ENCODE measurements at places on chromosomes 13 and 19.

DNA sequence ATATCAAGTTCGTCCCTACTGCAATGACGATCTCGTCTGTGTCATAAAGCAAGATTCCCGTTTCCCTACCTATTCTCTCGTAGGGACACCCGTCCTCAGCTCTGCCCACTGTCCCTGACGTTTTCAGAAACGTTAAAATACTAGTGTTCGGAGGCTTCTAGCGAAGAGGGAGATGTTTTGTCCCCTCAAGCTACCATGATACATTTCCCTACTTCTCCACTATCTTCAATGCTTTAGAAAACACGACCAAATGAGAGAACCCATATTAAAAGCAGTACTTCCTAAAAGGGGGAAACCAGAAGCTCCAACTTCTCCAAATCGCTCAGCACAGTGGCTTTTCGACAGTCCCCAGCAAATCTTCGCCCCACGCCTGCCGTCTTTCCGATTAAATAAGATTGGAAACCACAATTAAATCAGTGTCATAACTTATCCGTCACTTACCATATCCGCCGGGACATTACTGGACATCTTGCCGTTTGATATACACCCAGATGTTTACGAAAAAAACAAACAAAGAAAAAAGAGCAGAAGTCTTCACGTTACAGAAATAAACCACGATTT lies 1.3 kb downstream of the UBL3 start:
- DNase-seq = no peak

- DNase-seq = no peak
These were observed 961.8 kb upstream of the SPRY2 start for GRCh38 chr13:81302677-81303076.

DNA sequence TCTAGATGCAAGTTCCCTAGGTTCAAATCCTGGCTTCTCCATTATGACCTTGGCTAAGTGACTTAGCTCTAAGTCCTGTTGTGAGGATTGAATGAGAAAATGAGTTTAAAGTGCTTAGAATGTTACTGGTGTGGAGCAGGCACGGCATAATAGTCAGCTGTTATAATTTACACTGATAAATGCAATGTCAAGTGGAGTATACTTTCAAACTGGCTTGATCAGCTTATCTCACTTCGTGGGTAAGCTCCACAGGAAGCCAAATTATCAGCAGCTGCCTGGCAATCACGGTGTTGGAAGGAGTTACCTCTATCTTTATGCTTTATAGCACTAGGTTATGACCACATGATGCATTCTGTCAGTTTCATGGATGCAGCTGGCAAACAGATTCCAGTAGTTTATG lies 272.8 kb downstream of the OLFM4 start:
- DNase-seq = no peak

DNA sequence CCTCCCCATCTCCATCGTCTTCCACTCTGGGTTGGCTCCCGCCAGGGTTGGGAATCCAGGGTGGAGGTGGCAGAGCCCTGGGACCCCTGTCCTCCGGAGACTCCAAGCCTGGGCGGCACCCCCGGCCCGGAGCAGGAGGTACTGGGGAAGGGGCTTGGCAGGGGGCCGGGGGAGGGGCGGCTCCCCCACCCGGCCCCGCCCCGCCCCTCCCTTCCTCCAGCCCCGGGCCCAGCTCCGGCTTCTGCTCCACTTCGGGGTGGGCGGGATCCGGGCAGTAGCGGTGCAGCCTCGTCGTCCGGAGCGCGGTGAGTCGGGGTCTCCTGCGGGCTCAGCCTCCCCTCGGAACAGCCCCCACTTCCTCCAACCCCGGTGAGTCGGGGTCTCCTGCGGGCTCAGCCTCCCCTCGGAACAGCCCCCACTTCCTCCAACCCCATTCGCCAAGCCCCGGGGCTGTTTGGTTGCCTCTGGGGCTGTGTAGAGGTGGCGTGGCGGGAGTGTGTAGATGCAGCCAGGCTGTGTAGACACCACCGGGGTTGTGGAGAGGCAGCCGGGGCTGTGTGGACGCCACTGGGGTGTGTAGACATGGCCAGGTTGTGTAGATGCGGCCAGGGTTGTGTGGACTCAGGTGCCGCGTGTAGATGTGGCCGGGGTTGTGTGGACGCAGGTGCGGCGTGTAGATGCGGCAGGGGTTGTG lies at the start of gene TMPRSS9:
TSS of gene TMPRSS9 (plus strand) at position 274 of the 694 bp plus-strand sequence. CDS start 29,521 bp downstream, outside the sequence.
- DNase-seq = no peak

GRCh38 chr19:13238891-13239534 lies 88.8 kb downstream of the IER2 start:
- no peak for DNase-seq

DNA sequence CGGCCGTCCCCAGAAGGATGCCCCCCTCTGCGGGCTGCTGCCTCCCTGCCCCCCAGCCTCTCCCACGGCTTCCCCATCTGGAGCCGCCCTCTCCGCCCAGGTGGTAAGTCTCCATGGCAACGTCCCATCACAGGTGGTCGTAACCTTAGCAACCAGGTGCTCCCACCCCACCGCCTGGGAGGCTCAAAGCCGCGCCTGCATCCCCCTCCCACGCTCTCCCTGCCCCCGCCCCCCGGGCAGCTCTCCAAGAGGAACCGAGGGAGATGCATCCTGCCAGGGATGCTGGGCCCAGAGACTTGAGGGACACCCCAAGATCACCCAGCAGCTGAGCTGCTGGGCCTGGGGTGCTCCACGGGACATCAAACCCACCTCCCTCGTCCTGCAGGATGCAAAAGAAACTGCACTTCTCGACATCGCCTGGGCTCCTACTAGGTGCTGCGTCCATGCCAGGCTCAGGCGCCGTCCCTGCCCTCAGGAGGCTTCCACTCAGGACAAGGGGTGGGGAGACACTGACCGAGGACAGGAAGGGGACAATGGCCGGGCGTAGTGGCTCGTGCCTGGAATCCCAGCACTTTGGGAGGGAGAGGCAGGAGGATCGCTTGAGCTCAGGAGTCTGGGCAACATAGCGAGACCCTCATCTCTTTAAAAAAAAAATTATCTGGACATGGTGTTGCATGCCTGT lies 5.0 kb upstream of the LINGO3 start:
- DNase-seq = no peak

DNA sequence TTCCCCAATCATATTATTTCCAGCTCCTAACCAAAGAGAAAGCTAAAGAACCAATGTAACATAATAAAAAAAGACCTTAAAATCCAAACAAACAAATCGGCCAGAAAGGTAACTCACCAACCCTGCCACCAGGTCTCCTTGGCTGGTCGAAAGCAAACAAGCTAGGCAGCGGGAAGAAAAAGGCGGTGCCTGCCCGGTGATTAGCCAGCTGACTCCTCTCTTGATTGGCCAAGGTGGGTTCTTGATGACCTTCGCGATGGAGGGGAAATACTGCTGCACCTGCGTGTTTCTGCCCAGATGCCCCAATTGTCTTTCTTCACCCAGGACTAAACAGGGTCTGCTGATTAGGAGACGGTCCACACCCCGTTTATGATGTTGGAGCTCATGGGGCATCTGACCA lies at the start of gene NLRP11:
TSS of gene NLRP11 (minus strand) at position 154 of the 400 bp plus-strand sequence. CDS start 13,825 bp downstream, outside the sequence.
- DNase-seq = no peak

GRCh38 chr13:99153219-99153618 lies 47.4 kb upstream of the UBAC2 start:
- DNase-seq = no peak

GRCh38 chr13:75357576-75358289 lies 124.2 kb downstream of the TBC1D4 start:
- no peak for DNase-seq

DNA sequence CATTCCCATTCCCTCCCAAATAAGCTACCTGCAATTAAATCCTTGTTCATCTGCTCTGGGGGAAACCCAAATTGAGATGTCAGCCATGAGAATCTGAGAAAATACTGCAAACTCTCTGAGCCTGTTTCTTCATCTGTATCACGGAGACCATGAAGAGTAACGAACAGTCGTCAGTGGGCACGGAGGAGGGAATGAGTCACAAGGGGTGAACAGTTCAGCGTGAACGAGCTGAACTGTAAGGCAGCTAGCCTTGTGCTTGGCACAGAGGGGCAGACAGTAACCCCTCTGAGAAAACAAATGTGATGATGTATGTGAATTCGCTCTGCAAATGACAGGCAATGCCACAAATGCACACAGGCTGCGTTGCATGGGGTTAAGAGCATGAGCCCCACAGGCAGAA lies 288.7 kb downstream of the FOXO1 start:
- DNase-seq = no peak

- DNase-seq = no peak
These were observed 594 bp downstream of the ZNF146 start for GRCh38 chr19:36215276-36216123.

DNA sequence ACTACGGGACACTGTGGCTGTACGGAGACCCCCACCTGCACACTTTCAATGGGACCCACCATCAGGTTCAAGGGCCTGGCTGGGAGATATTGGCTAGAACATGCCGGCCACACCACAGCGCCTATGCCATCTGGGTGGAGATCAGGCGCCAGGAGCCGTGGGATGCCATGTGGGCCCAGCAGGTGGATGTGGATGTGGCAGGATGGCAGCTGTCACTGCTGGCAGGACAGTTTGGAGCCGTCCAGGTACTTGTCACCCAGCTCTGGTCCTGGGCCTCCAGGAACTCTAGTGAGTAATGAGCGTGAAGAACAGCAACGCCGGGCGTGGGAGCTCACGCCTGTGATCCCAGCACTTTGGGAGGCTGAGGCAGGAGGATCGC lies 15.7 kb upstream of the FXYD3 start:
- DNase-seq = no peak

DNA sequence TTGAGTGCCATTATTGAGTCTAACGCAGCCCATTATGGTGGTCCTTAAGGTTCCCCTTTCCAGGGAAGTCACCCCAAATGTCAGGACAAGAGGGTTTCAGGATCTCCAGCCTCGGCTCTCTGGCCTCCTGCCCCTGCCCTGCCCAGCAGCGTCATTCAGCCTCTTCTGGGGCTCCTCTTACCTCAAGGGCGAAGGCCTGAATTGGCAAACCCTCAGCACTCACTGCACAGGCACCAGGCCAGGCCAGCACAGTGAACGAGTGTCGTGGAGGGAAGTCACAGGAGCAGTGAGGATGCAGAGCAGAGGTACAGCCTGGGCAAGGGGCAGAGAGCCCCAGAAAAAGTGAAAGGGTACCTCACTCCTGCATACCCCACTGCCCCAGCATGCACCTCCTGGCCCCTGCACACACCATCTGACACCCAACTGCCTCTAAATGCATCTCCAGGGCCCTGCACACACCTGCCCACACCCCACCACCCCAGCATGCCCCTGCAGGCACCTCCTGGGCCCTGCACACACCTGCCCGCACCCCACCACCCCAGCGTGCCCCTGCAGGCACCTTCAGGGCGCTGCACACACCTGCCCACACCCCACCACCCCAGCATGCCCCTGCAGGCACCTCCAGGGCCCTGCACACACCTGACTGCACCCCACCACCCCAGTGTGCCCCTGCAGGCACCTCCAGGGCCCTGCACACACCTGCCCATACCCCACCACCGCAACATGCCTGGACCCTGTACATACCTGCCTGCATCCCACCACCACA lies 19.8 kb downstream of the SLC25A42 start:
- DNase-seq = no peak

DNA sequence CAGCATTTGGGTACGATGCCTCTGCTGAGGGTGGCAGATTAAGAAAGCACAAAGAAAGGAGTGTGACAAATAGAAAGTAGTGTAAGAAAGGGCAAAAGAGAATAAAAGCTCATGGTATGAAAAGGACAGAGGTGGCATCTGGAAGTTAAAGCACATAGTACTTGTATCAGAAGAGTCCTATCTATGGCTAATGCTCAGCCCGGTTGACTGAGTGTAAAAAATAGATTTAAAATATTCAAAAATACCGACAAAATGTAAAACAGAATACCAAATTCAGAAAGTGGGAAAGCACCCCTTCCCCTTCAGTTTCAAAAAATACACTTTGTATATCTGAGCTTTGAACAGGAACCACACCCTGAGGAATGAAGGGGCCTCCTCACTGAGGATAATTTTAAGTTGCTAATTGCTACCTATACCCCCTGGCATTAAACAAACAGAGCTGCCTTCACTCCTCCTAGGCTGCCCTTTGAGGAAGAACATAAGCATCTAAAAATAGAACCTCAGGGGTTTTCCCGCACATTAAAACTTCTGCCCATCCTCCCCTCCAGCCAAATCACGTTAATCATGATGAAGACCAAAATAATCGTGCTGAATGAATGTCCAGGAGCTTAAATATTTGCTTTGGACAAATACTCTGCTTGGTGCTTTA lies 43.3 kb downstream of the DLEU7 start:
- DNase-seq = no peak

- DNase-seq = no peak
These were observed 33.1 kb downstream of the HPN start for GRCh38 chr19:35074426-35075201.

GRCh38 chr13:99967498-99967868 lies 4.1 kb downstream of the ZIC5 start:
- DNase-seq = no peak

DNA sequence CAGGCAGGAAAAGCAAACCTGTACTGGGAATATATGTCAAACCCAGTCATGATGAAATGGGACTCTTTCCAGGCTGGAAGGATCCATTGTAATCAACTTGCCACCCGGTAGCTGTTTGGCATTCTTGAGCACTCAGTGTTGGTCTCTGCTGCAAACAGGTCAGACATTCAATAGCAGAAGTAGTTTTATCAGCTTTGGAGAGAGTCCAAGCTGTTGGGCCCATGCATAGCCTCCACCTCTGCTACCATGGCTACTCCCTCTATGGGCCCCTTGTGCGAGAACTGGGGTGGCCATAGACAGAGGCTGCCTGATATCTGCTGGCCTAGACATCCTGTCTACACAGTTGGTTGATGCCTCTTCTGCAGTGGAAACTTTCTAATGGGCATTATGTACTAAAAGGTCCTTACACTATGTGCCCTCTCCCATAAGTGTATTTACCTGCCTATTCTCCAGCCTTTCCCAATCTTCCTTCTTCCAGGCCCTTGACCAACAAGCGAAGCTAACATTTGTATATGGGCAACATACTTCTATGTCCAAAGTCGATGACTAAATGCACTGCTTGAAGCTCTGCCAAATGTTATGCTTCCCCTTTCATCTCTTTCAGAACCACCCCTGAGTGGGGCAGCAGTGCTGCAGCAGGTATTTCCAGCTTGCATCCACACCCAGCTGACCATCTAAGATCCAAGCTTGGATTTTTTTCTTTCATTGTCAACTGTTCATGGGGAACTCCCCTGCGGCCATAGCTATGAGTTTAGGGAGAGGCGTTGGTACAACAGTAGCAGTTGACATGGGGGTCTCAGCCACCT lies 5.3 kb upstream of the RNF6 start:
- no peak for DNase-seq

GRCh38 chr13:49319551-49319950 lies 71.8 kb downstream of the CDADC1 start:
- DNase-seq = no peak

DNA sequence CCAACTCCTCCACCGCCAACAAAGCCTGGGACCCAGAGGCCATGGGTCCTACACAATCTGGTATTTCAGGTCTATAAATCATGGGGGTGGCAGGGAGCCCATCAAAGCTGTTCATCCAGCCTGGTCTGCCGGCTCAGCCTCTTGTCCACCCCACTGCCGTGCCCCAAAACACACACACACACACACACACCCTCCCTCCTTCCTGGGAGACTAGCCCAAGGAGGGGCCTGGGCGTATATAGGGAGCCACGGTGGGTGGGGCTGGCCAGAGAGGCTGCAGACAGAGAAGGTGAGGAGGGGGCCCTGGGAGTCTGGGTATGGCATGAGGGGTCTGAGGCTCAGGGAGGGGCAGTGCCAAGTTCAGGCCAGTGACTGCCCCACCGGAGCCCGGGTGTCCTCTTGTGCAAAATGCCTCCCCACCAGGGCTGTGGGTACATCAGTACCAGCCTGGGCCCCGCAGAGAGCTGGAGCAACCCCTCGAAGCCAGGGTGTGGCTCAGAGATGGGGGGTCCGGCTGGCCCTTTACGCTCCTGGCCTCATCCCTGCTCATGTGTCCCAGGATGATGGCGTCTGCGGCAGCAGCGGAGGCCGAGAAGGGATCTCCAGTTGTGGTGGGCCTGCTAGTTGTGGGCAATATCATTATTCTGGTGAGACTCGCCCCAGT lies at the start of gene UPK1A:
TSS of gene UPK1A (plus strand) at position 267 of the 663 bp plus-strand sequence. CDS start at position 563, 296 bp downstream.
- no peak for DNase-seq
